ENCODE measurements at places on chromosomes 16 and 17. TPM values are rescaled to one million over a fixed set of nuclear protein-coding genes. Genes with fewer than 3 reads are reported as not detected.

DNA sequence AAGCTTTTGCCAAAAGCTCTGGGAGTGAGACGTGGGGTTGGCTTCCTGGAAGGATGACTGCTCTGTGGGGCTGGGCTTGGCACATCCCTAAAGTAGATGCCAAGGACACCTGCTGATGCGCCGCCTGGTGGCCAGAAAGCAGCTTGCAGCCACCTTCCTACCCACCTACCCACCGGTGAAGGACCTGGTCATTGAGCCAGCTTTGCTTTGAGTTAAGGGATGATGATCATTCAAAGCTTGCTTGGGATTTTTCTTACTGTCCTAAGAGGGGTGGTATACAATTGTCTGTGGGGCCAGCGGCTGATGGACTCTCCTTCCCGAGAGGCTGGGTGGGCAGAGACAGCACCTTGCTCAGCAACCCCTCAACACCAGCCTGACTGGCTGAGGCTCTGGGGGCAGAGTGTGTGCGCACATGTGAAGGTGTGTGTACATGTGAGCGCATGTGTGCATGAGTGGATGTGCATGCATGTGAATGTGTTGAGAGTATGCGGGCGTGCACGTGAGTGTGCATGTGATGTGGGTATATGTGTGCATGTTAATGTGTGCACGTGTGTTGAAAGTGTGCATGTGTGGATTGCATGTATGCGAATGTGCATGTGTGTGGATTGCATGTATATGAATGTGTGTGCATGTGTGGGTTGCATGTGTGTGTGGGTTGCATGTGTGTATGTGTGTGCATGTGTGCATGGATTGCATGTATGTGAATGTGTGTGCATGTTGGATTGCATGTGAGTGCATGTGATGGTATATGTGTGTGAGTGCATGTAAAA is 18.6 kb downstream of the C1QTNF1 start:
- H3K27me3 ChIP-seq, result no peaks in the 10 kb centered on the region
- peak; percentile 79 for DNase-seq
- H3K4me3 ChIP-seq, result no peak overlapping the region
- no peak overlapping the region for H3K27ac ChIP-seq
- peaks cover 23% of the 10 kb centered on the region for H3K4me1 ChIP-seq
- peaks cover 4% of the 10 kb centered on the region for H3K36me3 ChIP-seq

- H3K4me3 ChIP-seq, result peak within 1 kb of the TSS; percentile 98
- H3K4me1 ChIP-seq, result peaks cover 25% of the 10 kb centered on the region
- H3K36me3 ChIP-seq, result peaks cover 35% of the 10 kb centered on the region
- DNase-seq, result peak; percentile 71
- peak within 1 kb of the TSS; percentile 89 for H3K27ac ChIP-seq
- H3K27me3 ChIP-seq, result no peaks in the 10 kb centered on the region
Measured at GRCh38 chr17:82065638-82066303, at the start of gene DUS1L. DUS1L (minus strand) TSS chr17:82065804; CDS start chr17:82065059, 745 bp downstream.

DNA sequence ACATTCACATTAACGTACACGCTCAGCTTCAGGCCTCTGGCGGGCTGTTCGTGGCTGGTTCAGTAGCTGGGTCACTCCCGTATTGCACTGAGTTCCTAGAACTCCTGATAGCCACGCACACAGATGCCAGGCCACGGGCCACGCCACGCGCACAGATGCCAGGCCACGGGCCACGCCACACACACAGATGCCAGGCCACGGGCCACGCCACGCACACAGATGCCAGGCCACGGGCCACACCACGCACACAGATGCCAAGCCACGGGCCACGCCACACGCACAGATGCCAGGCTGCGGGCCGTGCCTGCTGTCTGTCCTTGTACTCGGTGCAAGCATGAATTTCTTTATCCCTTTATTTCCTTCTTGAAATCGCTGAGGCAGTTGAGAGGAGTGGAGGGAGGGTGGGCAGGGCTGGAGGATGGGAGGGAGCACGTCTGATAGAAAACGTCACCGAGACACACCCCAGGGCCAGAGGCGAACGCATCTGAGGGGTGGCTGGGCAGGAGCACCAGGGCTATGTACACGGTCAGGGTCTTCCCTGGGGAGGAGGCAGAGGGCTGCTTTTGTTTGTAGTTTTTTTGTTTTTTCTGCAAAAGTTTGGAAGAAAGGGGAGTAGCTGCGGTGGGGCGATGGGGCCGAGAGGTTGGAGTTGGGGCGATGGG is 8.6 kb upstream of the PABPN1L start:
- H3K4me3 ChIP-seq, result no peak overlapping the region
- H3K36me3 ChIP-seq, result peaks cover 25% of the 10 kb centered on the region

GRCh38 chr16:89957216-89957785 is 8.7 kb downstream of the DEF8 start:
- H3K4me3 ChIP-seq, result peak overlapping the region; percentile 31
- no peaks in the 10 kb centered on the region for H3K4me1 ChIP-seq
- H3K27ac ChIP-seq, result peak overlapping the region; percentile 66

C17orf100 gene
- not detected for total RNA-seq

- no peak for DNase-seq
- H3K36me3 ChIP-seq, result peaks cover 49% of the 10 kb centered on the region
- H3K27ac ChIP-seq, result no peak overlapping the region
- H3K27me3 ChIP-seq, result no peaks in the 10 kb centered on the region
- no peak overlapping the region for H3K4me3 ChIP-seq
Measured at GRCh38 chr16:19184823-19185509, 16.9 kb downstream of the SYT17 start.

- H3K27ac ChIP-seq, result no peak overlapping the region
- peak; percentile 90 for DNase-seq
- no peak overlapping the region for H3K4me3 ChIP-seq
- peaks cover 41% of the 10 kb centered on the region for H3K36me3 ChIP-seq
Measured at GRCh38 chr17:29111816-29112499, 68.2 kb downstream of the MYO18A start.

GRCh38 chr16:8892101-8892575 is 10.0 kb downstream of the LITAFD start:
- H3K4me3 ChIP-seq, result no peak overlapping the region
- no peaks in the 10 kb centered on the region for H3K27me3 ChIP-seq
- H3K27ac ChIP-seq, result no peak overlapping the region
- peaks cover 9% of the 10 kb centered on the region for H3K4me1 ChIP-seq
- DNase-seq, result no peak

GRCh38 chr16:49281480-49281842 is at the start of gene CBLN1:
CBLN1 (minus strand) TSS chr16:49281838; CDS start chr16:49281465, 373 bp downstream.
- H3K27me3 ChIP-seq, result peaks cover 86% of the 10 kb centered on the region
- peak within 1 kb of the TSS; percentile 74 for H3K27ac ChIP-seq
- no peak for DNase-seq
- peak within 1 kb of the TSS; percentile 43 for H3K4me3 ChIP-seq
- H3K36me3 ChIP-seq, result no peaks in the 10 kb centered on the region

DNA sequence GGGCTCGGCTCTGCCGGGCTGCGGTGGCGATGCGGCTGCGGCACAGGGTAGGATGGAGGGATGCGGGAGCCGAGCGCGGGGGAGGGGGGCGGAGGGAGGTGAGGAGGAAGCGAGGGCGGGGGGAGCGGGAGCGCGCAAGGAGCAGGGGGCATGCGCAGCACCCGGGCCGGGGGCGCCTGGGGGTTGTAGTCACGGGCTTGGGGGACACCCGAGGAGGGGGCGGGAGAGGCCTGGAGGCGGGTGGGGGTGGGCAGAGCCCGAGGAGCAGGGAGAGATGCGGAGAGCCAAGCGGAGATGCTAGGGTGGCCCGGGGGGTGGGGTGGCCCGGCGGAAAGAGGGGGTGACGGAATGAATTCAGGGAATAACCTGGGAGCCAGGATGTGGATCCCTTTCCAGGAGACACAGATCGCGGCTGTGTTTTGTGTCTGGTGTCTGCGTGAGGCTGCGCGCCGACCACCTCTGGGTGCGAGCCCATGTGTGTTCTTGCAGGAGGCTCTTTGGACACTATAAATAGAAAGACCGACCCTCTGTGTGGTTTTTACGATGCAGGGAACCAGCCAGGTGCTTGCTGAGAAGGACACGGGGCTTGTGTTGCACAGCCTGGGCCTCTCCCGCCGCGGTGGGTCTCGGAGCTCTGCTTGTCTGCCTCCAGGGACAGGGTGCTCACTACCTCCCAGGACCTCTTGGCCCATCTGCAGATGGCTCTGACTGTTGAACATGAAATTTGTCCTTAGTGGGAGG is at the start of gene STX1B:
Gene STX1B (minus strand): TSS at position 54 of the 741 bp plus-strand sequence. CDS start 242 bp downstream, outside the sequence.
- no peaks in the 10 kb centered on the region for H3K36me3 ChIP-seq
- H3K27ac ChIP-seq, result no peak within 1 kb of the TSS
- H3K4me1 ChIP-seq, result peaks cover 7% of the 10 kb centered on the region
- DNase-seq, result peak; percentile 84
- H3K27me3 ChIP-seq, result peaks cover 4% of the 10 kb centered on the region

Data from stomach (tissue), 19 donors.